ENCODE measurements at places on chromosomes 12 and 14. TPM values are rescaled to one million over a fixed set of nuclear protein-coding genes. Genes with fewer than 3 reads are reported as not detected.

Gene NCOR2
- total RNA-seq = 228 TPM

Gene CCDC60
- not detected for total RNA-seq

Gene SLC17A8
- not detected for total RNA-seq

Gene ENDOU
- total RNA-seq = not detected

GRCh38 chr12:51687177-51687576 lies 96.1 kb downstream of the SCN8A start:
- no peak overlapping the region for H3K27ac ChIP-seq
- peaks cover 8% of the 10 kb centered on the region for H3K4me1 ChIP-seq
- H3K36me3 ChIP-seq = no peaks in the 10 kb centered on the region
- no peak for DNase-seq
- no peaks in the 10 kb centered on the region for H3K27me3 ChIP-seq
